Spinal cord (tissue), 10 donors: ENCODE measurements at places on chromosomes 1 and 21. TPM values are rescaled to one million over a fixed set of nuclear protein-coding genes. Genes with fewer than 3 reads are reported as not detected.

DNA sequence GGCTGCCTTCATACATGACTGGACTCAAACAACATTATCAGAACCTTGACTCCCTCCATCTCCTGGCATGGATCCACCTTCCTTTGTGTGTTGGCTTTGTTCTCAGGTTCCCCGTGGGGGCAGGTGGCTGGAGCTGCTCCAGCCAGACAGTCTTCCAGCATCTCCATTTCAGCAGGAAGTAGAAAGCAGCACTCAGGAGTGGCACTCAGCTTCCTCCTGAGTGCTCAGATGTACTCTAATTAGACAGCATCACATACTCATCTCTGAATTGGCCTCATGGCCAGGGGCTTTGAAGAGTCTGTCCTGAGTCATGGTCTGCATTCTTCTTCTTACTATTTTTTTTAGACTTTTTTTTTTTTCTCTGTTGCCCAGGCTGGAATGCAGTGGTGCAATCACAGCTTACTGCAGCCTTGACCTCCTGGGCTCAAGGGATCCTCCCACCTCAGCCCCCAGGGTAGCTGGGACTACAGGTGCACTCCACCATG is 27.9 kb downstream of the OVAAL start:
- DNase-seq: no peak
- H3K36me3 ChIP-seq: no peaks in the 10 kb centered on the region
- H3K27ac ChIP-seq: no peak overlapping the region
- H3K27me3 ChIP-seq: no peaks in the 10 kb centered on the region

DNA sequence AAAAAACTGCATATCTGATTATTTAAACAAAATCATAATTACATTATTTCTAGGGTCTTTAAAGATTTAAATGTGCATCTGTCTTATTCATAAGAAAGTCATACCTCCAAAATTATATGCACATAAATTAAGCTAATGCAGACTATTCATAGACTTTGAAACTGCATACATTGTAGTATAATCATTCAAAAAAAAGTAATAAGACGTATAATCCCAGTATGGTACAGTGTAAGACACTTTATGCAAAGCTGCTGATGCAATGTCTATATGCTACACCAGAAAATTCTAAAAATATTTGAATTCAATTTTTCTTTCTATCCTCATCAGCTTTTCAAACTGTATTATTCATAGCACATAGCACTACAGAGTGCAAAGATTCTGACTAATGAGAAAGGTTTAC is 22.0 kb downstream of the BRINP3 start:
- H3K36me3 ChIP-seq: peaks cover 5% of the 10 kb centered on the region
- DNase-seq: no peak
- no peaks in the 10 kb centered on the region for H3K27me3 ChIP-seq
- no peaks in the 10 kb centered on the region for H3K4me1 ChIP-seq
- no peak overlapping the region for H3K27ac ChIP-seq

DNA sequence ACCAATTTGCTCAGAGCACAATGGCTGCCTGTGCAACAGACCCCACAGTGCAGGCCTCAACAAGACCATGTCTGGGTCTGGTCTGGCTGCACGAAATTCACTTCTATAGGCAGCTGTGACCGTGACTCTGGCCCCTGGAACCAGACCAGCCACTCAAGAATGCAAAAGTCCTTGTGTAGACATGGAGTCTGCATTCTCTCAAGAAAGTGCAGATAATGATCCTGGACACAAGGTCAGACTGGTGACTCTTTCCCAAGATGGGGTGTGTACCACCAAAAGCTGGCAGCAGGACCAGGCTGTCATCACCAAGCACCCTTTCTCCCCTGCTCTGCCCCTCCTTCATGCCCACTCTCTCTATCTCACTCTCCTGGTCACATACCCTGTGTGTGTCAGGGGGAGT is 7.1 kb upstream of the METTL25B start:
- no peaks in the 10 kb centered on the region for H3K27me3 ChIP-seq
- no peak overlapping the region for H3K27ac ChIP-seq
- H3K36me3 ChIP-seq: peaks cover 39% of the 10 kb centered on the region
- H3K4me1 ChIP-seq: peaks cover 19% of the 10 kb centered on the region
- H3K4me3 ChIP-seq: no peak overlapping the region
- no peak for DNase-seq

Gene TNNI3K
- 3.0 TPM for total RNA-seq

DNA sequence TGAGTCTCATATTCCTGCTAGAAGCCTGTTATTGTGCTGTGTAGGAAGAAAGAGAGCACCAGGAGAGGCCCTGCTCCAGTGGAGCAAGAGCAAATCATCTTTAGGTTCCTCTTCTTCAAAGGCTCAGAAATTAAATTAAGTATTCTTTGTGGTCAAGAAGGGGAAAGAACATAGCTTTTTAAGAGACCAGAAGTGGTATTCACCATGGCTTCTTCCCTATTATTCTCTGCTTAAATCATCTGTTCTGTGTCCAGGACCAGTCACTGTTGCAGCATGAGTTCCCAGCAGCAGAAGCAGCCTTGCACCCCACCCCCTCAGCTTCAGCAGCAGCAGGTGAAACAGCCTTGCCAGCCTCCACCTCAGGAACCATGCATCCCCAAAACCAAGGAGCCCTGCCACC is 1.1 kb downstream of the SPRR1B start:
- H3K4me3 ChIP-seq: no peak overlapping the region
- no peaks in the 10 kb centered on the region for H3K36me3 ChIP-seq
- no peaks in the 10 kb centered on the region for H3K4me1 ChIP-seq
- H3K27me3 ChIP-seq: no peaks in the 10 kb centered on the region
- DNase-seq: no peak

DNA sequence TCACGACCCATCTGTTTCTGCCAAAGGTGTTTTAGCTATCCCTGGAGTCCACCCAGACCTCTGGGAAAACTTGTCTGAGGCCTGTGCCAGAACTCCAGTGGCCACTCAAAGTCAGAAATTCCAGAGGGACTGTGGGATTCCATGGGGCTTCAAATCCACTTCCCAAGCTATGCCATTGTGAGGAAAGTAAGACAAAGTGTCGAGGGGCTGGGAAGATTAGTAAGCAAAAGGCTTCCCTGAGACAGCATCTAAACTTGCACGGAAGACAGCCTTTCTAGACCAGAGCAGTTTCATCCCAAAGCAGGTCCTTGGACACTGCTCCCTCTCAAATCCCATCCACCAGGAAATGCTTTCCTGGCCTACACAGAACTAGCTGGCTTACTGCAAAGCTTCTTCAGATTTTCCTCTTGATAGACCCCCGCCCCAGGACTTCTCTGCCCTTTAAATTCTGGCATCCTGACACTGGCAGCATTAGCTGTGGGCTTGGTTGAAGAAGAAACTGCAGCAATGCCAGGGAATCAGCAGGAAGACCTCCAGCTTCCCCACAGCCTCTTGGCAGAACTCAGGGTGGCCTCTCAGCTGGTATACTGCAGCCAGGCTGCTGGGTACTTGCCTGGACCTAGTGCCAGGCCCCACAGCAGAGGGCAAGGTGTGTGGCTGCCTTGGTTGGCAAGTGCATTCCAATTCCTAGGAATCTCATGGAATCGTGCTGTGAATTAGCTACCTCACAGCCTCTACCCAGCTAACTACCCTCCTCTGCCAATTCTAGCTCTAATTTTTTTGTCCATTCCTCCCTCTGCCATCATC is 27.3 kb upstream of the LMX1A start:
- peaks cover 10% of the 10 kb centered on the region for H3K4me1 ChIP-seq
- H3K27ac ChIP-seq: peak overlapping the region; percentile 25
- H3K4me3 ChIP-seq: no peak overlapping the region
- peak; percentile 82 for DNase-seq

Gene SDE2
- total RNA-seq: 44.2 TPM

DNA sequence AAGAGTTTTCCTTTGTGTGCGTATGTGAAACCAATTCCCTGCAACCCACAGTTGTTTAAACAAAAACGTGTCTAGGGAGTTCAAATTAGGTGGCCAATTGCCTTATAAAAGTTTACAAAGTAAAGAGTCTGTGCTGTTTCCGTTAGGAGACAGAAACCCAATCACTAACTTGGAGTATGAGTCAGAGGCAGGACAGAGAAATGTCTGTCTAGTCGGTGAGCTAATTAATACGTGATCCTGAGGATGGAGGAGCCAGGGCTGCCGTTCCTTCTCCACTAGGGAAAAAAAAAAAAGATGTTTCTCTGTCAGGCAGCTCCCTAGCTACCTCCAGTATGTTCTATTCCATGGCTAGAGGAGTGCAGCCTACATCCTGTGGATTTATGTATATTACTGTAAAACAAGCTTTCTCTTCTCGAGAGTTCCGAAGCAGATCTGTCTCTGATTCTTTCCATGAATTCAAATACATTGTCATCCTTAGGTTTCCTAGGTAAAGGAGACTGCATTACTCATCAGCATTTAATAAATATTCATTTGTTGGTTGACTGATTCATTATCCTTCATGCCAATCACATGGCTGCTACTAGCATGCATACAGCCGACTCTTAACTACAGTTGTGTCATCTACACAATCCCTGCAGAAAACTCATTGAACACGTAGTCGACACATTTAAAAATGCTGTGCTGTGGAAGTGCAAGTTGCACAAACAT is 430.6 kb downstream of the KIF26B start:
- peaks cover 35% of the 10 kb centered on the region for H3K4me1 ChIP-seq
- no peak for DNase-seq
- no peak overlapping the region for H3K4me3 ChIP-seq
- H3K36me3 ChIP-seq: no peaks in the 10 kb centered on the region
- H3K27ac ChIP-seq: no peak overlapping the region

DNA sequence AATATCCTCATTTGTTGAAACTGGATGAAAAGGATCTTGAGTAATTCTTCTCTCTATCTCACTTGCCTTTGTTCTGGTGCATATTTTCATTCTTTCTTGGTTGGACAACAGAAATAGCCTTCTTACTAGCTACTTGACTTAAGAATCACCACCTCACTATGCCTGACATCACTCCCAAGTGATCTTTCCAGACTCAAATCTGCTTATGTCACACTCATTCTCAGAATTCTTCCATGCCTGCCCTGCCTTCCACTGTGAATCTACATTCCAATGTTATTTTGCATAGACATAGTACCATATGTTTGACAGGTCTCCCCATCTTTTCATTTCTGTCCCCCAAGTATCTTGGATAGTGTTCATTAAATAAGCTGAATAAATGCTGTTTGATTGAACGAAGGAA is 78.5 kb upstream of the DPYD start:
- no peaks in the 10 kb centered on the region for H3K4me1 ChIP-seq
- H3K27ac ChIP-seq: no peak overlapping the region
- no peak for DNase-seq
- H3K4me3 ChIP-seq: no peak overlapping the region
- H3K27me3 ChIP-seq: no peaks in the 10 kb centered on the region

DNA sequence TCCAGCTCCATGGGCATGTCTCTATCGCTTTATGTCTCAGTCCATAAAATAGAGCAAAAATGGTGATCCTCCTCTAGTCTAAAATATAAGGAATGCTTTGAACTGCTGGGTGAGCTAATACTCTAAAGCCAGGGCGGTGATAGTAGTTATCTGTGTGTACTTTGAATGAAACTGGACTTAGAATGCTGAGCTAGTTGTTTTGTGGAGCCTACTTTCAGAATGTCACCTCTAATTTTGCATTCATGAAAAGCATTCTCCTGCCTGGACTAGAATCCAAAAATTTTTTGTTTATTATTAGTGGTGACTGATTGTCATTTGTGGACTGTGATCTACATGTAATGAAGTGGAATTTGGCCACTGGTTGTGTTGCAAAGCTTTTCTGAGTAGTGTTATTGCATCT is 241.6 kb upstream of the C1orf105 start:
- H3K36me3 ChIP-seq: no peaks in the 10 kb centered on the region
- DNase-seq: no peak
- no peaks in the 10 kb centered on the region for H3K27me3 ChIP-seq
- H3K27ac ChIP-seq: no peak overlapping the region

DNA sequence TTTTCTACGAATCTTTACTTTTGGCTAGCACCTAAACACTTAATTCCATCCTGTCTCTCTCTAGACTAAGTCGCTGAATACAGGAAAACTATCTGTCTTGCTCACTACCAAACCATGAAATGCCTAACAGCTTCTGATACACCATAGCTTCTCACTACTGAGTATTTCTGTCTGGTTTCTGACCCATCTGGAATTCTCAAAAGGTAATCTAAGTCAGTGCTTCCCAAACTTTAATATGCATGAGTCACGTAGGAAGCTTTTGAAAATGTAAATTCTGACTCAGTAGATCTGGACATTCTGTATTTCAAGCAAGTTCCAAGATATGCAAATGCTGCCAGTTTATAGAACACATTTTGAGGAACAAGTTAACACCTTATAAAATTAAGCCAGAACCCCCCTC is 9.2 kb upstream of the OVGP1 start:
- H3K36me3 ChIP-seq: peaks cover 20% of the 10 kb centered on the region
- no peaks in the 10 kb centered on the region for H3K4me1 ChIP-seq
- H3K4me3 ChIP-seq: no peak overlapping the region
- no peaks in the 10 kb centered on the region for H3K27me3 ChIP-seq
- no peak overlapping the region for H3K27ac ChIP-seq

GRCh38 chr1:173212952-173213491 is 5.9 kb upstream of the TNFSF4 start:
- H3K27me3 ChIP-seq: no peaks in the 10 kb centered on the region
- no peaks in the 10 kb centered on the region for H3K4me1 ChIP-seq
- DNase-seq: no peak
- no peaks in the 10 kb centered on the region for H3K36me3 ChIP-seq

DNA sequence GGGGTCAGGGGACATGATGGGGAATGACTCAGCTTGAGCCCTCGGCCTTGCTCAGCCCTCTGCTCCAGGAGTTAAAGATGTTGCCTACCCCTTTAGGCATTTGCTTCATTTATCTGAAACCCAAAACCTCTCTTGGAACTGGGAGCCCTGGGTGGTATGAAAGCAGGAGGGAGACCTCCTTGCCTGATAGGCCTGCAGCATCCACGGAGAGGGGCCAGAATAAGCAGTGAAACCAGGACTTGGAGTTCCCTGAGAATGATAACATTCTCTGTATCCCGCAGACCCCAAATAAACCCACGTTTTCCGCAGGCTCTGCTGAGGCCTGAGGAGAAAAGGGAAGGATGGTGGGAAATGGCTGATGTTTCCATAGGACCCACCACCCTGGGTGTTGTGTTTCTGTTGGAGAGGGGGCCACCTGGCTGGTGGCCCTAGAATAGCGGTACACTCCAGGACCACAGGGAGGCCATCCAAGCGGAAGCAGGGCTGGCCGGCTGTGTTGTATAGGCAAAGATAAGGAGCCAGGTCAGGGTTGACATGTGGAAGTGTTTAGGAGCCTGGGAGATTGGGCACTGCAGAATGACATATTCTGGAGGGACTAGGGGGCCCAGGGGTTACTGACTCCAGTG is 77.4 kb downstream of the FOXD2 start:
- H3K4me3 ChIP-seq: no peak overlapping the region
- no peaks in the 10 kb centered on the region for H3K4me1 ChIP-seq
- DNase-seq: no peak
